Left ventricle myocardium superior (tissue), 1 donor: ENCODE measurements at places on chromosomes 13 and 19. TPM values are rescaled to one million over a fixed set of nuclear protein-coding genes. Genes with fewer than 3 reads are reported as not detected.

GRCh38 chr13:106874323-106874722 is 306.4 kb upstream of the ARGLU1 start:
- no peak for DNase-seq

DNA sequence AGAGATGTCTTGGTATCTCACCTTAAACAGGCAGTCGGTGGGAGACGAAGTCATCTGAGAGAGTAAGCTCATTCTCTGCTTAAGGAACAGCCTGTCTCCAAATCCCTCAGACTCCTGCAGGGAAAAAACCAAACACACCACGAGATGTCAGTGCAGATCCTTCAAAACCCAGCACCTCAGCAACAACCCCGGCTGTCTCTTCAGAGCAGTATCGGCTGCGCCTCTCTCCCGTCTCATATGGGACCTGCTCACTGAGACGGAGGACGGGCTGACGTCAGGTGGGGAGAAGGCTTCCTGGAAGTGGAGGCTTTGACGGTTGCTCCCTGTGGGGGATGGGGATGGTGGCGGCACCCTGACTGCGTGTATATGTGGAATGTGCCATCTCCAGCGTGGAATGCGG is 43.6 kb downstream of the ANKRD27 start:
- no peak for DNase-seq

DNA sequence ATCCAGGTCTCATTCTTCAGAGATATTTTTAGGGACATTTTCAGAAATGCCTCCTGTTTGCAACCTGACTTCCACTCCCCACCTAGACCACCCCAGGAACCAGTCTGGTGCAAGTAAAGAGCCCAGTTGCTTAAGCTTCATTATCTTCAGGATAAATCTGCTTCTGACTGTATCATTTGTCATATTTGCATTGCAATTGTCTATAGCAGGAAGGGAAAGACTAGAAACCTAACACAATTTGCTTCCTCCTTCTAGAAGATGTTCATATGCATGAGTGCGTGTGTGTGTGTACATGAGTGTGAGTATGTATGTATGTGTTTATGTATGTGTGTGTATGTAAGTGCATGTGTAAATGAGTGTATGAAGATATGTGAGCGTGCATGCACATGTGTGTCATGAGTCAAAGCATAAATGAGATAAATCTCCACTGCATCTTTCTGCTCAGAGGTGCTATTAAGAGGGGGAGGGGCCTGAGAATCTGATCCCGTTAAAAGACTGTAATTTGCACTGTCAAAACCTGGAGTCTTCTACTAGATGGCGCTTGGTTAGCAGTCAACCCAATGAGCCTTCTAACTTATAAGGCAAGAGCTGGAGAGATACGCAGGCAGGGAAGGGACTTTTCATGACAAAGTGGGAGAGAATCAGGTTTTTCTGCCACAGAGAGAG is 178.8 kb upstream of the KL start:
- no peak for DNase-seq

DNA sequence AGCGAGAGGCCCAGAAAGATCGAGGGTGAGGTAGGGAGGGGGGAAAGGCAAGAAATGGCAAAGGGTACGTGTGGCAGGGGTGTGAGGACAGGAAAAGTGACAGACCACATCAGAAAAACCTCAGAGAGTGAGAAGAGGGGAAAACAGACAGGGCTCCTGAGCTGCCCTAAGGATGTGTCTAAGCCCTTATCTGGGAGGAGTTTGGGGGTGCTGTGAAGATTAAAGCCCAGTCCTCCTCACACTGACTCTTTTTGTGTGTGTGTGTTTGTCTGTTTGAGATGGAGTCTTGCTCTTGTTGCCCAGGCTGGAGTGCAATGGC is 703 bp upstream of the PTH2 start:
- DNase-seq = no peak

- no peak for DNase-seq
These were observed 49.9 kb downstream of the RAB20 start for GRCh38 chr13:110511509-110512181.

GRCh38 chr19:1374250-1374577 is 9.5 kb upstream of the NDUFS7 start:
- peak; percentile 45 for DNase-seq

- no peak for DNase-seq
These were observed 16.4 kb downstream of the CARM1 start for GRCh38 chr19:10887616-10888367.

GRCh38 chr13:111423168-111423785 is 102.8 kb downstream of the TEX29 start:
- DNase-seq = no peak

DNA sequence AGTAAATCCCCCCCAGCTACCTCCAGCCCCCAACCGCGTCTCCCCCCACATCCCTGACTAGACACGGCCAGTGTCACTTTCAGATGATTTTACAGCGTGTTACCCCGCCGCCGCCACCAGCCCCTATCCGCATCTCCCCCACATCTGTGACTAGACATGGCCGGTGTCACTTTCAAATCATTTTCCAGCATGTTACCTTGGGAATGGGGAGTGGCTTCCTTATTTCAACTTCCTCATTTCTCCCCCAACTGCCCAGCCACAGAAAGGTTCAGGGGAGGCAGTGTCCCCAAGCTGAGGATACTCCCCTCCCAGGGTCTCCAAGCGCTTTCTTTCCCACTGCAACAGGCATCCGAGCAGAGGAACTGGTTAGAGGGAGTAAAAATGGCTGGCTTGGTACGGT is 18.4 kb downstream of the ADGRL1 start:
- DNase-seq = no peak

The FFAR1 gene
- not detected for total RNA-seq
